ENCODE measurements at places on chromosomes 3 and 15. TPM values are rescaled to one million over a fixed set of nuclear protein-coding genes. Genes with fewer than 3 reads are reported as not detected.

The KPNA4 gene
- total RNA-seq = 49.0 TPM

The GPR176 gene
- total RNA-seq = 44.3 TPM

The TRA2B gene
- total RNA-seq = 174 TPM

- DNase-seq = no peak
Observed at GRCh38 chr3:197343656-197344408, 45.4 kb upstream of the DLG1 start.

- no peak for DNase-seq
Observed at GRCh38 chr3:3089017-3089416, 21.2 kb downstream of the IL5RA start.

The KCNH8 gene
- 13.1 TPM for total RNA-seq

DNA sequence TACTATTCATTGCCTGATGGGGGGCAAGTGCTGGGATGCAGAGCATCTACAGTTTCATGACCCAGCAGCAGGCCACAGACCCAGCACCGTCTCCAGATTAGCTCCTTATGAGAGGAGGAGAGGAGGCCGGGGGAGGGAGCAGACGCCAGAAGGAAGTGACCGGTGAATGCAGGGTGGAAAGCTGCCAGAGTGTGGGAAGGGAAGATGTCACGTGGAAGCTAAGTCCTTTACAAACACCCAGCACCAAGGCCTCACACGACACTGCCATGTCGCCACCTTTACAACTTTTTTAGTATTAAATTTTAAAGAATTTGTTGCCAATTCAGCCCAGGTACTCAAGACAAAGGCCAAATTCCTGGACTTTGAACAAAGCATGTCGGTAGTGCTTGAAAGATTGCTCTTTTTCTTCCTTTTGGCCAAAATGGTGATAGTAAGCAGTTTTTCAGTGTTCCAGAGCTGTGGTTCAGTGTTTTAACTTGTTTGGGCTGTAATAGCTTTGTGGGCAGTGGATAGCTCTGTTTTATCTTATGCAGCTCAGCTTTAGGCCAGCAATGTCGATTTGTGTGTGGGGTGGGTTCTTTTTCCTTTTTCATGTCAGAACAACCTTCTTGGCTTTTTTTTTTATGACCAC lies 58.2 kb downstream of the ZBTB38 start:
- DNase-seq = peak; percentile 47

The OIP5 gene
- total RNA-seq = 3.1 TPM

The DUOXA1 gene
- 0.31 TPM for total RNA-seq

- DNase-seq = no peak
Observed at GRCh38 chr3:60220768-60221167, 1030.5 kb downstream of the FHIT start.

DNA sequence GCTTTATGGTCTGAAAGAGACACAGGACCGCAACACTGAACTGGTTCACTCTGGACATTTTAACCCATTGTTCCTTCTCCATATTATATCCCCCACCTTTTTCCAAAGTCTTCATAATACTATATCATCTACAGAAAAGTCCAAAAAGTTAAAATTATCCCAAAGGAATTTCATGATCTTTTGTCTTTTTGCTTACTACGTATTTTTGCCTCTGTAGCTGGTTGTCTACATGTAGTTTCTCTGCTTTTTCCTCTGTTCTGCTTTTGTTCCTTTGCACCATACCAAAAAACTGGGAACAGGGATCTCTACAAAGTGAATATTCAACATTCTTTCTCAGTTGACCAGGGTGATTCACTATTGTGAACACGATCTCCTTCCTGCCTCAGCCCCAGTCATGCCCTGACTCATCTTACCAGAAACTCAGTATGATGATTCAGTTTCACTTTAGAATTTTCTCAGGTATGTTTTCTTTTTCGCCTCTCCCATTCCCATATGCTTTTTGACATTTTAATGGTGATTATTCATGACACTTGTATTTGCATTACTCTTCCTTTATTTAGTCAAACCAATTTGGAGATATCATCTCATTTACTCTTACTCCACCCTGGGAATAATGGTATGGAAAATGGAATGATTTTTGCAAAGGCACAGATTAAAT lies 14.5 kb downstream of the EMC4 start:
- no peak for DNase-seq

- no peak for DNase-seq
Observed at GRCh38 chr3:45932112-45932511, 11.2 kb upstream of the CXCR6 start.

The GRK7 gene
- total RNA-seq = not detected

- no peak for DNase-seq
Observed at GRCh38 chr3:40582401-40583027, 57.8 kb downstream of the ZNF621 start.

The GPR149 gene
- total RNA-seq = 0.16 TPM

The FEZF2 gene
- total RNA-seq = 15.0 TPM

- DNase-seq = peak; percentile 94
Observed at GRCh38 chr15:101723874-101724674, at the start of gene TARS3. Gene TARS3 (minus strand): TSS chr15:101724473. CDS start chr15:101724387, 86 bp downstream.

DNA sequence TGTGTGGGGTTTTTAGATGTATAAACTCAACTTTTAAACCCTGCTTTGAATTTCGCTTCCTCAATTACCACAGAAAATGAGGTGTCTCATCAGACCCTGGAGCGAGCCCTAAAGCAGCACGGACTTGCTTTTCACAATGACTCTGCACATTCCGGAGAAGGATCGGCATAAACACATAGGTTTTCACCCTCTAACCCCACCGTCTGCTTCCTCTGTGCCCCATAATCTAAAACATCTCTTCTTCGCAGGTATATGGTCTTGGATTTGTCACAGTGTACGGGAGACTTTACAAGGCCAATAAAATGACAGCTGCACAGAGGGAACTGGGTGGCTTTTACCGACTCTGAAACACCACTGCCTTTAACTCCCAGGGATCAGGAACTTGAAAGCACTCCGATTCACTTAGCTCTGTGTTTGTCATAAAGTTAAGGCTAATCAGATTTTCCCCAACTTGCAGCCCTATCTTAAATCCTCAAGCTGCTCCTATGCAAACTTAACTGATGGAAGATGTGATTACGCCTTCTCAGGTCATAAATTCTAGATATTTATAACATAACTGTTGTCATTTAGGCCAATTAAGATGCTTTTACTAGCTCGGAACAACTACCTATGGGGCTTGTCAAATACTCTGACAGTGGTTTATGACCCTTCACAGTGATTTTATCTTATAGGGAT lies 133.4 kb upstream of the WNT5A start:
- no peak for DNase-seq

DNA sequence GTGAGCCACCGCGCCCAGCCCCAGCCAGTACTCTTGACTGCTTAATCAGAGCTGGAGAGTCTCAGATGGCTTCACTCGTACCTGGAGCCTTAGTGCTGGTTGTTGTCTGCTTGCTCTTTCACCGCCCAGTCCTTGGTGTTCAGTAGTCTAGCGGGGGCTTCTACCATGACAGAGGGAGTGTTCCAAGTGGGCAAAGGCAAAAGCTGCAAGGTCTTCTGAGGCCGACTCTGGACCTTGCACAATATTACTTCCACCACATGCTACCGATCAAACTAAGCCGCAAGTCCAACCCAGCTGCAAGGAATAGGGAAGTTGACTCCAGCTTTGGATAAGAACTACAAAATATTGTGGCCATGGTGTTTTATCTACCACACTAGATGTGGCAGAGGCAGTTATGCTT lies 6.6 kb downstream of the PARL start:
- DNase-seq = no peak

DNA sequence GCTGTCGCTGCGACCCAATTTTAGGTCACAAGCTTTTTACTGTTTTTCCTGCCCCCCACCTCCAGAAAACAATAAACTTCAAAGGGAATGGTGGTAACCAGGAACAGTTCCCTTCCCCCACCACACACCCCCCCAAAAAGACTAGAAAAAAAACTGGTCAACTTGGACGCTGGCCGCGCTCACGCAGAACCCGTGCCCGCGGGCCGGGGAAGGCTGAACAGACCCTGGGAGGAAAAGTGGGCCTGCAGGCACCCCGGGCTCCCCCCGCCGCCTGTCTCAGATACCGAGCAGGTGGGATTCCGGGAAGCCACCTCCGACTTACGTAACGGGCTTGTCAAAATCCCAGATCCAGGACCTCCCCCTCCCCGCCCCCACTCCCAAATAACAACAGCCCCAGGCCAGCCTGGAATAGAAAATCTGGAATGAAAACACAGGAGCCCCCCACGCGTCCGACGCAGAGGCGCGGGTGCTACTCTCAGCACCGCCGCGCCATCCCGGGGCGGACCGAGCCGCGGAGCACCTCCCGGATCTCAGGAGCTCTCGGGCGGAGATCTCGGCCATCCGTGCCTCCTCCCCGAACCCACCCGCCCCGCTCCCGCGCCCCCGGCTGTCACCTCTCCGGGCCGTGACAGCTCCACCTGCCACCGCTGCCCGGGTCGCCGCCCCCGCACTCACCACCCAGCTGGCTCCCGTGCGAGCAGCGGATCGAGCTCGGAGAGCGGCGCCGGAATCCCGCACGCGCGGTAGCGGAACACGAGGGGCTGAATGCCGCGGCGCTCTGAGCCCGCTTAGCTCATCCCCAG lies 557 bp downstream of the DENND4A start:
- DNase-seq = peak; percentile 50

DNA sequence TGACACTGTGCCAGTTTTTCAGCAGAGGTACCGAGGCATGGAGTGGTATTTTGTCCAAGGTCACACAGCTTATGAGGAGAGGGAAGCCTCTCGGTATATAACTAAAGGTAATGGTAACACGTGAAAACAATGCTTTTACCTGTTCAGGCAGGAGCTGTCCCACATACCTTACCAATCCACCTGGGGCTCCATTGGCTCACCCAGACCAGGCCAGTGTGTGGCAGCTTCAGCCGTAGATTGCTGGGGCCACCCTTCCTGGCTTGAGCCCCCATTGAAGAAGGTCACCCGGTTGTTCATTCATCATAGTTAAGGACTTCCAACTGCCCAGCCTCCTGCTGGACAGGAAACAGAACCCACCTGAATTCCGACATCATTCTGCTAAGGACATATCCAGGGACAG lies 9.2 kb upstream of the RPP14 start:
- DNase-seq = no peak

GRCh38 chr15:50552238-50552637 lies 5.8 kb upstream of the USP50 start:
- no peak for DNase-seq

The SLC38A3 gene
- 5.0 TPM for total RNA-seq

The PRR20G gene
- total RNA-seq = not detected

DNA sequence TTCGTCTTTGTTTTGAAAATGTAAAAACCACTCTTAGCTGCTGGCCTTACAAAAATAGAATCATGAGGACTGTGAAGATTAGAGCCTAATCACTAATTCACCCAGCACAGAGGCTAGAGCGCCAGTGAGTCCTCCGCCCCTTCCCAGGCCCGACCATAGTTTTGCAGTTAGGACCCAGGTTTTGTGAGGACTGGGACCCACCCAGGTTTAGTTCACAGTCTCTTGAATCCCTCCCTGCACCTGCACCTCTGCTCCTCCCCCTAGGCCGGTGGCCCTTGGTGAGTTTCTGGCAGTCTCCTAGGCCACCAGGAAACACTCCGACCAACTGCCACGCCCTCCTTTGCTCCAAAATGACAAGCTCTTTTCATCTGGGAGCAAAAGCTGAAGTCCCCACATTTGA lies 136.0 kb upstream of the CCDC54 start:
- no peak for DNase-seq

GRCh38 chr3:136728473-136728872 lies 23.7 kb downstream of the STAG1 start:
- DNase-seq = no peak

The TRPM1 gene
- not detected for total RNA-seq

The ERC2 gene
- total RNA-seq = 59.7 TPM

- DNase-seq = no peak
Observed at GRCh38 chr15:83282141-83282540, 2.3 kb downstream of the BNC1 start.

GRCh38 chr3:144643771-144644198 lies 672.2 kb downstream of the DIPK2A start:
- no peak for DNase-seq

The CLDN16 gene
- total RNA-seq = under 0.01 TPM

GRCh38 chr3:157300981-157301663 lies 135.5 kb upstream of the PTX3 start:
- DNase-seq = no peak

DNA sequence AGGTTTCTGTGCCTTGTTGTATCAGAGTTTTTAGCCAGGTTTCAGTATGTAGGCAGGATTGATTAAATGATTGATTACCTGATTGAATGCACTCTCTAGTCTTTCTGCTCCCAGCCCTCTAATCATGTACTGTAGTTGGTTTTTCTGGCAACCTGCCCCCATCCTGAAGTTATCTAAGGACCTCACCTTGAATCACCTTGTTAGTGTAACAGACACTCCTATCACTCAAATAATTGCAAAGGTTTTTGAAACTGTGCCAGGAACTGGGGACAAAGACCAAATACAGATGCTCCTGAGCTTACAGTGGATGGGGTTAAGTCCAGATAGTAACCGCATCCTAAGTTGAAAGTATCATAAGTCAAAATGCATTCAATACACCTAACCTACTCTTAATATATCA lies 141.5 kb upstream of the EIF1B start:
- DNase-seq = no peak

The FAM3D gene
- not detected for total RNA-seq

The CFAP100 gene
- total RNA-seq = 2.0 TPM

DNA sequence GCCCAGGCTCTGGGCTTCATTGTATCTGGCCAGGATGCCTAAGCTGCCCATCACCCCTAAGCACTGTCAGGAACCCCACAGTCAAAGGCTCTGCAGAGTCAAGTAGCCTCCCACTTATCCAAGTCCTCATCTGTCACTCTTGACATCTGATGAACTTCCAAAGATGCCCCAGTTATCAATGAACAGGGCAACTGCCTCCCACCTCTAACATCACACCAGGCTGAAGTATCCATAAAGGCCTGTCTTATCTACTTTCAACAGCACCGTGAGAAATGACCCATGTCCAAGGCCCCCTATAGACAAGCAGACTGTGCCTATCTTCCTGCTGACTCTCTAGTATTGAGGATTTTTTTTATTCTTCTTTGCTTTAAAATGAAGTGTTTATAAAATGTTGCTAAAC lies 56.4 kb downstream of the TRIM69 start:
- no peak for DNase-seq

DNA sequence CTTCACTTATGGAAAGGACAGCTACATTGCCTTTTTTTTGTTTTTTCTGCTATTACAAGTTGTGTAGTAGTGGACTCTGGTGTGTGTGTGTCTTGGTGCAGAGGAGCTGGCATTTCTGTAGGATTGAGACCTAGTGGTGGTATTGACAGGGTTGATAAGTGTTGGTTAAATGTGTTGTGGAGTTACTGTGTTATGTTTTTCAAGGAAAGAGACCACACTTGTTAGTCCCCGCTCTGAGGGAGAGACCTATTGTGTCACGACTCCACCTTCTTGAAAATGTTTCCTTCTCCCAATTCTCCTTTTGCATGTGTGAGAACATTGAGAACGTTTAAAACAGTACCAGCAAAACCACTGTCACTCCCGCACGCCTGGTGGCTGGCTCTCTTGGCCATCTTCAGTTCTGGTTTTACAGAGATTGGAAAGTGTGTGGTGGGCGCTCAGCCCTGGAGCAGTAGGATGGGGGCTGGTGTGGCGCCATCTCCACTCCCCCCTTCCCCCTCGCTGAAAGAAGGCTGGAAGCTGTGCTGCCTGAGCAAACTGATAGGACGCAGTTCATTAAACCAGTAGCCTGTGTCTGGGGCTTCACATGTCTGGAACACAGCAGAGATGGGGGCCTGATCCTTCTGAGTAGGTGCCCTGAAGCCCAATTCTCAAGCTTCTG lies 5.5 kb downstream of the KLF13 start:
- DNase-seq = no peak

- DNase-seq = no peak
Observed at GRCh38 chr3:121819236-121819635, 15.6 kb downstream of the IQCB1 start.

The ENTPD3 gene
- 1.6 TPM for total RNA-seq

- DNase-seq = no peak
Observed at GRCh38 chr3:45832699-45833098, 9.2 kb downstream of the LZTFL1 start.

The ECE2 gene
- total RNA-seq = 2.2 TPM

All from occipital lobe (tissue), 3 donors.